HCEC 1CT (cell line): ENCODE measurements at places on chromosomes 1 and 21.

DNA sequence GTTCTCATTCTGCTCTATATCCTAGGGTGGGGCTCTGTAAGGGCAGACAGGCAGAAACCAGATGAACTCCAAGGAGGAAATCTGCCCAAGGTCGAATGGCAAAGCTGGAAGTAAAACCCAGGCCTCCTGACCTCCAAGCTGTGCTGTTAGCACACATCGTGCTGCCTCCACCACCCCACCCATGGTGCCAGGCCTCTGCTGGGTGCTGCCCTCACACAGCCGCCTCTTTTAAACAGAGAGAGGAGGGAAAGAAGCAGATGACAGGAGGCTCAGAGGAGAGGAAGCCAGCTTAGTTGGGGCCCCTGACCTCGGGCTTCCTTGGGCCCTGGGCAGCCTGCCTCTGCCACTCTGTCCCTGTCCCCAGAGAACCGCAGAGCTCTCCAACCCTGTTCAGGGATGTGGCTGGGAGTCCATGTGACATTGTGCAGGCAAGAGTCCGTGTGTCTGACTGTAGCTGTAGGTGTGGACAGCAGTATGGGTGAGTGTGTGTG, 1.1 kb downstream of the SYNC start:
- peak; percentile 8 for DNase-seq

DNA sequence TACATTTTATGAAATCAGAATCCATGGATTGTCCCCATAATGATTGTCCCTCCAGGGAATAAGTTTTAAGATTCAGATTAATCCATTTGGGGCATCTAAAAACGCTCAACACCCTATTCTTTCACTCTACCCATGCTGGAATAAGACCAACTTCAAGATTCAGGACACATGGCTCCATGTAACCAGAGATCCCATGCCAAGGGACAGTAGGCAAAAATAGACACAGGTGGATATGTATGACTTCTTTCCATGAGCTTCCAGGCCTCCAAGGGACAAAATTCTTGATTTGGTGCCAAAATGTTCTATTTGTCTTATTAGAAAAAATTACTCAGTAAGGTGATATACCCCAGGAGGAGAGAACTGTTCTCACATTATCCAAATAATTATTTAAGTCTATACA, 178.8 kb downstream of the NRIP1 start:
- DNase-seq: no peak

- peak; percentile 49 for DNase-seq
Measured at GRCh38 chr1:152029144-152029928, 7.5 kb downstream of the S100A11 start.

DNA sequence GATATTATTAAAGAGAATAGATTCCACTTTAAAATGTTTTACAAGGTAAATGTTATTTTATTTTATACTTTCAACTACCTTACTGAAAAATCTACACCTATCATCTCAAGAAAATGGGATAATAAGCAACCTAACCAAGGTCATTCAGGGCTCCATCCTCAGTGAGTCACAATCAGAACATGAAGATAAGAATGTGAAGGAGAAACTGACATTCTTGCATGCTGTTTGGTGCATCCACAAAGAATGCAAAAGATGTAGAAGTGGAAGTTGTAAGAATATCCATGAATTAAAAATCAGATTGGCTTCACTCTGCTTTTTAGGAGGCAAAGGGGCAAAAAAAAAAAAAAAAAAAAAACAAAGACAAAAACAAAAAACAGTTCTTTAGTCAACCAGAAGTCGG, 6.5 kb downstream of the WARS2 start:
- DNase-seq: peak; percentile 28

GRCh38 chr1:77018311-77018710, 151.0 kb downstream of the ST6GALNAC5 start:
- no peak for DNase-seq
